ENCODE measurements at places on chromosomes 3 and 15.

DNA sequence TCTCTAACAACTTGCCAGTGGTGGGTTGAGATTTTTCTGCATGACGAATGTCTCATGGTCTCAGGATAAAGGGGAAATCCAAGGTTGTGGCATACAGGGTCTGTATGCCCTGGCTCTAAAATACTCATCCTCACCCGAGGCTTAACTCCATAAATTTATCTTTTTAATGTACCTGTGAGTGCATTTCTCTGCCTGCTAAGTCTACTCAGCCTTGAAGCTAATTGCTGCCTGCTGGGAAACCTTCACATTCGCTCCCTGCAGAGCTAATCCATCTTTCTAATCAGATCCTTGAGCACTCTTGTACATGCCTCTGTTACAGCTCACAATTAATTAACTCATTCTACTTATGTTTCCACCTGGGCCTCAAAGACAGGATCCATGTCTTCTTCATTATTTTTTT lies 93.8 kb downstream of the CMSS1 start:
- DNase-seq, result no peak

GRCh38 chr3:37250435-37250834 lies 76.1 kb upstream of the LRRFIP2 start:
- DNase-seq, result no peak

DNA sequence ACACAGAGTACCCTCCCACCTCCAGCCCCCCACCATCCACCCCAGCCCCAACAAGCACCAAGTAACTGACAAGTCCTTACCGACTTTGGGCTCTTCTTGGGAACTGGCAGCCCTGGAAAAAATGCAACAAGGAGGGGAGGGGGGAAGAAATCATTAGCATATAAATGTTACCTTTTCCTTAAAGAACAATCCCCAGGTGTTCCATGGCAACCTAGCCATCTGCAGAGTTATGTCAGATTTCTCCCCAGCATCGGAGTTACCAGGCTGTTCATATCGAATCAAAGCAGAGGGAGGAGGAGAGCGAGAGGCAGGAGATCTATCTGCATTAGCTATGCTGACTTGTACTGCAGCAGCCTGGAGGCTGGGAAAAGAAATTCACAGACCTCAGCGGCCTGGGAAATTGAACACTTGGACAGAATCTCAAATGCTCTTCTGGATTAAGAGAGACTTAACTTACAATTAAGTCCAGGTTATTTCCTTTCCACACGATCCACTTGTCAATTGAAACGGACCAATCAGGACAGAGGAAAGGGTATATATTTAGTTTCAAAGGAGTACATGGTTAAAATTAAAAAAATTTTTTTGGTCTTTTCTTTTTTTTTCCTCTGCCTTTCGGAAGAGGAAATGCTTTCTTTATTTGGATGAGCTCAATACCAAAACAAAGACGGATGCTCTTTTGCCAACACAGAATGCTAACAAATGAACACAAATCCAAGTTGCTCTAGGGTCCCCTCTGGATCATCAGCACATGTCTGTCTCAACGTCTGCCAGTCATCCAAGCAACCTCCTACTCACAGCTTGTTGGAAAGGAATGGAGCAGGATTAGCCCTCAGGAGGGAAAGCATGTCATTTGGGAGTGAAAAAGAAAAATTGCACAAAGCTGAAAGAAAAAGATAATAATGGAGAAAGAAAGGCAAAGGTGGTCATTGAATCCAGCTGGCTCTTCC lies 637.1 kb downstream of the MAGI1 start:
- no peak for DNase-seq

- no peak for DNase-seq
Measured at GRCh38 chr15:57122080-57122840, 203.8 kb downstream of the TCF12 start.

GRCh38 chr15:38864827-38865581 lies 300.4 kb upstream of the RASGRP1 start:
- no peak for DNase-seq

DNA sequence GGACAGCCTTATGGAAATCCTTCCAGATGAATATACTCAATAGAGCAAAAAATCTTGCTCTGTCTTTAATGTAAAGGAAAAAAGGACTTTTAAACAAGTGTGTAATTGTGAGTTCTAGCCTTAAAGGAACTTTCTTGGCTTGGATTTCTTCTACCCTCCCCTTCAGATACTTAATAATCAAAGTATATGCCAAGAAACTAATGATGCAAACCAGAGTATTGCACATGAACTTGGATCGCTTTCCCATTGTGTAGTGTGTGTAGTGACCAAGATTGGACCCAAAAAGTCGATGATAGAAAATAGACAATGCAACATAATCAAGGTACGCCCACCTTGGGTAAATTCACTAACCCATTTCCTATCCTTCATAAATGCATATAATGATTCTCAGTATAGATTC lies 123.8 kb downstream of the TIGIT start:
- no peak for DNase-seq

DNA sequence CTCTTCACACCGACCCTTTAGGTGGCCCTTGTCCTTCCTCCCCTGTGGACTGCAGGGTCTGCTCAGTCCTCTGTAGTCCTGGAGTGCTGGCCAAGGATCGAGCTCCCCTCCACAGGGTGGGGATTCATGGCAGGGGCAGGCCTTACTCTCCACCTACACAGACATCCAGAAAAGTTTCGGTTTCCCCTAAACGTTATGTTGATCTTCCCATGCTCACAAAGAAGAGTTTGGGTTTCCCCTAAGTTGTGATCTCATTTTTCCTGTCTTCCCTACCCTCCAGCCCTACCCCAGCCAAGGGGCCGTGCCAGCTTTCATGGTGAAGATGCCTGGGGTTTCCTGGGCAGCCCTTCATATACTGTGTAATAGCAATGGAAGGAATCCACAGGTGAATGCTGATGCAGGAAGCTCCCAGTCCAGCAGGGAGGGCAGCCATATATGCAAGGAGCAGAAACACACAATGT lies 10.3 kb downstream of the STOML1 start:
- DNase-seq, result no peak

GRCh38 chr15:87753539-87753938 lies 503.0 kb downstream of the NTRK3 start:
- DNase-seq, result no peak

- DNase-seq, result no peak
Measured at GRCh38 chr3:98359993-98360675, 6.5 kb downstream of the OR5K4 start.

DNA sequence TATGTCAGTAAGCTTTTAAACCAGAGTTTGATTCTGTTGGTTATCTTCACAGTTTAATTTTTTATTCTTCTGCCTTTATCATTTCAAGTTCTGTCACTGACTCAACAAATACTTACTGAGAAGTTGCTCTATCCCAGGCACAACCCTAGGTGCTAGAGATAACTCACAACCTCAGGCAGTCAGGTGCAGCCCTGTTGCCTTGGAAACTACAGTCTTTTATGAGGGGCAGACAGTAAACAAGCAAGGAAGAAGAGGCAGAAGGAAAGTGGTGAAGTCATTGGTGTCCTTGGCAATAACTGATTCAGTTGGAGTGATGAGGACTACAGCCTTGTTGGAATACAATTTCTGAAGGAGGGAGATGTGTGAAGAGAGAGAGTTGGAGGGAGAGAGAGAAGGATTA lies 142.1 kb upstream of the LRTM1 start:
- no peak for DNase-seq

- no peak for DNase-seq
Measured at GRCh38 chr15:41572866-41573265, 13.9 kb downstream of the TYRO3 start.

DNA sequence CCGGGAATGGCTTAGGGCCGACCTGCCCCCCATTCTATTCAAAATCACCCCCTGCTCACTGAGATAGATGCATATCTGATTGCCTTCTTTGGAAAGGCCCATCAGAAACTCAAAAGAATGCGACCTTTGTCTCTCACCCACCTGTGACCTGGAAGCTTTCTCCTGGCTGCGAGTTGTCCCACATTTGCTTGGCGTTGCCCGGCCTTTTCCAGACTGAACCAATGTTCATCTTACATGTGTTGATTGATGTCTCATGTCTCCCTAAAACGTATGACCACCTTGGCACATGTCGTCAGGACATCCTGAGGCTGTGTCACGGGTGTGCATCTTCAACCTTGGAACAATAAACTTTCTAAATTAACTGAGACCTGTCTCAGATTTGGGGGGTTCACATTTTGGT lies 3.4 kb upstream of the MUC20 start:
- DNase-seq, result no peak

DNA sequence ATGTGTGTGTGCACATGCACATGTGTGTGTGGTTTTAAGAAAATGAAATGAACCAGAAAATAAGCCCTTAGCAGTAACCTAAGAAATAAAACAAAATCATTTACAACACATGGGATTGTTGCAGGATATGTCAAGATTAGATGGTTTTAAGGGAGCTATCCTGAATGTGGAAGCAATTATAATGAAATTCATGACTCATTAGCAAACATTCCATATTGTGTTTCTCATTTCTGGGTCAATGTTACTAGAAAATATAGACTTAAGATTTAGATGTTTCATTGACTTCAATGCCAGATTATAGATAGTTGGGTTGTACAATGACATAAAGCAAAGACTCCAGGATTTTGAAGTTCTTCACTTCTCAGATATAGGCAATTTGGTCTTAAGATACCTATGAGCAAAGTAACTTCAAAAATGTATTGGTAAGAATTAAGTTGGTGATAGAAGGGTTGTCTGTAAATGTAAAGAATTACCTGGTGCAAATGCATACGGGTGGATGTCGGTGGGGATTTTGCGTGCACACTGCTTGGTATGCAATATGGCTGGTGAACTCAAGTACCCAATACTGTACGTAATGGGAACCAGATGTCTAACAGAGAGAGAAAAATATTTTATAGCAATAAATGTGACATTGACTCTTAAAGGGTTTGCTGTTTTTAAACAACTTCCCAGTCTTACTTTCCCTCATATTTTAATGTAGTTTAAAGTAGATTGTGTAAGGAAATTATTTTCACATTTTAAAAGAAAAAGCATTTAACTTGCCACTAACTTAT lies 53.9 kb upstream of the NR2F2 start:
- DNase-seq, result no peak

DNA sequence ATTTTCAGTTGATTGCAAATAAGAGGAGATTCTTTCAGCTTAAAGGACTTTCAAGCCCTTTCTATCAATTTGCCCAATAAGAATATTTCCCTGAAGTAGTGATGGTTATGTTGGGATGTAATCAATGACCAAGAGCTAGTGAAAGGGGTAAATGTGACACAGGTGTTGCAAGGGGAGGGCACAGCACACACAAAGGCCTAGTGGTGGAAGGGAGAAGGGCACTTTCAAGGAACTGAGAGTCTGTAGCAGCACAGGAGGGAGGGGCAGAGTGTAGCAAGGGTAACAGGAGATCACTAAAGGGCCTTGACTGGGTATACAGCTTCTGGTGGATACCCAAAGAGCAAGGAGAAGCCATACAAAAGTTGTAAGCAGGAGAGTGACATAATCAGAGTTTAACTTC lies 217.8 kb upstream of the ARHGEF26 start:
- DNase-seq, result no peak

DNA sequence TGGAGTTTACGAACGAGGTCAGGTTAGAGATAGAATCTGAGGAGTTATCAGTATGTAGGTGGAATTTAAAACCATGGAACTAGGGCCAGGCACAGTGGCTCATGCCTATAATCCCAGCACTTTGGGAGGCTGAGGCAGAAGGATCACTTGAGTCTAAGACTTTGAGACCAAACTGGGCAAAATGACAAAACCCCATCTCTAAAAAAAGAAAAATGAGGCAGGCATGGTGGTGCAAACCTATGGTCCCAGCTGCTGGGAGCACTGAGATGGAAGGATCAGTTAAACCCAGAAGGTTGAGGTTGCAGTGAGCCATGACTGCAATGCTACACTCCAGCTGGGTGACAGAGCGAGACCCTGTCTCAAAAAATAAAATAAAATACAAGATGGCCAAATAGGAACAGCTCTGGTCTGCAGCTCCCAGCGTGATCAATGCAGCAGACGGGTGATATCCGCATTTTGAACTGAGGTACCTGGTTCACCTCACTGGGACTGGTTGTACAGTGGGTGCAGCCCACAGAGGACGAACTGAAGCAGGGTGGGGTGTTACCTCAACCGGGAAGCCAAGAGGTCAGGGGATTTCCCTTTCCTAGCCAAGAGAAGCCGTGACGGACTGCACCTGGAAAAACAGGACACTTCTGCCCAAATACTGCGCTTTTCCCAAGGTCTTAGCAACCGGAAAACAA lies 33.3 kb downstream of the ZMAT3 start:
- DNase-seq, result no peak

- no peak for DNase-seq
Measured at GRCh38 chr15:80228959-80229610, 22.9 kb downstream of the CTXND1 start.

- no peak for DNase-seq
Measured at GRCh38 chr3:119647843-119648575, 12.4 kb downstream of the POPDC2 start.

DNA sequence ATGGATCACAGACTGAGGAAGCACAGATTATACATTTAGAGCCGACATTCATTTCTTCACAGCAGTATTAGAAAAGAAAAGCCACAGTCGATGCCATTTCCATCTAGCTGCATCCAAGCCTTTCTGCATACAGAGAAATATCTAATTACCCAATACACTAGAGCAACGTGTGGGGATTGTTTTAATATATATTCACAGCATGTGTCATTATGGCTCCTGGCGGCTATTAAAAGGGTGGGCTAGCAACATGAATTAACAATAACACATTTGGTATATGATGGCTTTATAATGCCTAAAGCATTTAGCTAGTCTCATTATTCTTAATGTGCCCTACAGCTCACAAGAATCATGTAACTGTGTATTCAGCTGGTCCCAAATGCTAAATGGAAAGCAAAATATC lies 1030.5 kb downstream of the FHIT start:
- no peak for DNase-seq

DNA sequence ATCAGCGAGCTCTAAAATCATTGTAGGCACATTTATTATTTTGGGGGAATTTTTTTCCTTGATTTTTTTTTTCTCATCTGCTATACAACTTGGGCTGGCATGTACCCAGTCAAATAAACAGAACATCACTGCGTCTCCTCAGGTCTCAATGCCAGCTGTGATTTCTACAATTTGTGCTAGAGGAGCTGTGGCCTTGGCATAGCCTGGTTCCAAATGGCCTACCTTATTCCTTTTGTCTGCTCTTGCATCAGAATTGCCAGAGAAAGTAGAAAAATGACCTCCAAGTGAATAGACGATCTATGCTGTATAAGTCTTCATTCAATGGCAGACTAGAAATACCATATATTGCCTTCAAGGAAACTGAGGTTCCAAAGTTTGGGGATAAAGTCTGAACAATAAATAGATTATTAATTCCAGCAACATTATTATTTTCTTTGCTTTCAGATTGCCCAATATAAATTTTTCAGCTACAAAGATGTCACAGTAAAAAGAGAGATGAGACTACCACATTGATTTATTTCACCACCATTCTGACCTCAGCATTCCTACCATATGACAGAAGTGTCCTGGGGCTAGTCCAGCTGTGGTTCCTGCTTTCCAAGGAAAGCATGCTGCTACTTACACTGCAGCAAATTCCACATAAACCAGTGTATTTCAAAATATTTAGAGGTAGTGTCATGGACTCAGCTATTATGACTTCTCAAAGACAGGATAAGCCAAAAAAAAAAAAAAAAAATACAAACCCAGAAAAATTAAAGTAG lies 493.9 kb upstream of the ZNF385D start:
- DNase-seq, result no peak
